ENCODE measurements at places on chromosomes 5 and 9. TPM values are rescaled to one million over a fixed set of nuclear protein-coding genes. Genes with fewer than 3 reads are reported as not detected.

DNA sequence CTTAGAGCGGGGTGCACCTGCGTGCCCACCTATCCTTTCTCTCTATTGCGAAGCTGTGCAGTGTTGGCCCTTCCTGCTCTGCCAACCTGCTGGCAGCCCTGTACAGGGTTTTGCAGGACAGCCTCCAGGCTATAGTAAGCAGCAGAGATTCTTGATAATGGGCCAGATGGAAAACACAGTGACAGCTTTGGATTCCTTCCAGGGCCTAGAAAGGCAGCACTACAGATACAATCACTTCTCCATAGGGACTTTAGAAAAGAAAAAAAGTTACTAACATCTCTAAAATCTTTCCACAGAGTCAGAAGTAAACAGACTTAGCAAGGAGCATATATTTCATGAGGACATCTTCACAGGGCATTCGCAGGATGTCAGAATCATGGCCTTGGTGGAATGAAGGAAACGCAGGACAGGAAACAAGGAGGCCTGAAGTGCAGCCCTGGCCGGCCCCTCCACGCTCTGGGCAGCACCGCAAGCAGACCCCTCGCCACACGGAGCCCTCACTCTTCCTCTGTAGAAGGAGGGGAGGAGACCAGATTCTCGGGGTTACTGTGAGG lies 172.1 kb upstream of the GAS1 start:
- peak; percentile 59 for DNase-seq

DNA sequence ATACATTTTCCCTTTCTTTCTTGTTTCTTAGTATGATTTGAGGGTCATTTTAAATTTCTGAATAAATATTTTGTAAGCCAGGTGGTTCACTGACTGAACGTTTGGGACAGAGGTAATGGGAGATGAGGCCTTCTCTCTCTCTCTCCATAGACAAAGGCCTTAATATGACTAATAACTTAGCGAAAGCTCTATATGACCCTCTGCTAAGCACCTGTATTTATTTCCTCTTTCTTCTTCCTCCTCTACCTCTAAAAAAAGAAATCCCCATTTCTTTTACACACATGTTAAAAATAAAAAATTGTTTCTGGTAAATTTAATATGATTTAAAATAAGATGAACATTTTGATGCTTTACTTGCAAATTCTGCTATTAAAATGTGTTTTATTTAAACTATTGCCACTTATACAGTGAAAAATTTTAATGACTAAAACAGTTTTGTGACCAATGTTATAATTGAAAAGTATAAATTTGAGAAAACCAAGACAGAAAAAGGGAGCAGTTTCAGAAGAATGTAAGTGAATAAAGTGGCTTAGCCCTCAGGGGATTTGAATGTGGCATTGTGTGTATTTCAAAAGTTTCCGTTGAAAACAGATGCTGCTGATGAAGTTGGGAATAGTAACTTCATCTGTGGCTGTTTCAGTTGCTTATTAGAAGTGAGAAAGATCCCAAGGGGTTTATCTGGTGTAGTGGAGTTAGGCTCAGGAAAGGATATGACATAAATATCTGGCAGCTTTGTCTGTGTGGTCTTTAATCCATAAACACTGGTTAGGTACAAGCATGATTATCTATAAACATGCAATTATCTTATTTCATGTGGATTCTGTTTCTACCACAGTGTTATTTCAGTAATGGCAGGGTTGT lies 128.6 kb upstream of the GRHPR start:
- DNase-seq, result no peak

DNA sequence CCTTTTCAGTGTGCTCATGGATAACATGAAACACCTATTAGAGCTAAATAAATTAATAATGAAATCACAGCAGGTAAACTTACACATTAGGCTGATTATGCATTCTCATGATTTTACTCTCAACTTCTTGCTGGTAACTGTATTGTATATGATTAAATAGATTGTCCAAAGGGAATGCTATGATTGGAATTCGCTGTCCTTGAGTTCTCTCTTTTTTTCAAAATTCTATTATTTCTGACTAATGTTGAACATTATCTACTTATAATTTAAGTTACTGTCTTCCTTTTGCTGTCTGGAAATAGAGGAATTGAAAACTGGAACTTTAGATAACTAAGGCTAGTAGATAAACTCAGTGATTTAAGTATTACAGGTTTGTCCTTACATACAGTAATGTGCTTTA lies 13.1 kb downstream of the CENPH start:
- DNase-seq, result no peak

GRCh38 chr5:123549256-123549904 lies 37.4 kb downstream of the CSNK1G3 start:
- no peak for DNase-seq

GRCh38 chr9:91024841-91025240 lies 223.2 kb downstream of the SYK start:
- DNase-seq, result no peak

DNA sequence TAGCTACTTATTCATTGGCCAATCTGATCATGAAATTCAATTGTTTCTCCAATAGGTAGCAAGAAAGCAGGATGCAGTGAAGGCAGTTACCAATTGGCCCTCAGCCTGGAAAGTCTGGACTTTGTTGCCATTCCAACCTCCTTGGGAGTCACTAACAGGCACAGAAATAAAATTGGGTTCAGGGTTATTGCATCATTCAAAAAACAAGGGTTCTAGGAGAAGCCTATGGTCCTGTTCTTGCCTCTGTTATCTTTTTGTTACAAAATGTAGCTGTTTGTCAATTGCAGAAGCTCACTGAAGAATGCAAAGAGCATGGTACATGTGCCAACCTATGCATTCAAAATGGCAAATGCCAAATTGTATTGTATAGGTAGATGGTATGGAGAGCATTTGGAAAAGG lies 51.0 kb upstream of the CCNG1 start:
- DNase-seq, result no peak

- no peak for DNase-seq
These were observed 173.0 kb upstream of the DAPK1 start for GRCh38 chr9:87324613-87325194.

DNA sequence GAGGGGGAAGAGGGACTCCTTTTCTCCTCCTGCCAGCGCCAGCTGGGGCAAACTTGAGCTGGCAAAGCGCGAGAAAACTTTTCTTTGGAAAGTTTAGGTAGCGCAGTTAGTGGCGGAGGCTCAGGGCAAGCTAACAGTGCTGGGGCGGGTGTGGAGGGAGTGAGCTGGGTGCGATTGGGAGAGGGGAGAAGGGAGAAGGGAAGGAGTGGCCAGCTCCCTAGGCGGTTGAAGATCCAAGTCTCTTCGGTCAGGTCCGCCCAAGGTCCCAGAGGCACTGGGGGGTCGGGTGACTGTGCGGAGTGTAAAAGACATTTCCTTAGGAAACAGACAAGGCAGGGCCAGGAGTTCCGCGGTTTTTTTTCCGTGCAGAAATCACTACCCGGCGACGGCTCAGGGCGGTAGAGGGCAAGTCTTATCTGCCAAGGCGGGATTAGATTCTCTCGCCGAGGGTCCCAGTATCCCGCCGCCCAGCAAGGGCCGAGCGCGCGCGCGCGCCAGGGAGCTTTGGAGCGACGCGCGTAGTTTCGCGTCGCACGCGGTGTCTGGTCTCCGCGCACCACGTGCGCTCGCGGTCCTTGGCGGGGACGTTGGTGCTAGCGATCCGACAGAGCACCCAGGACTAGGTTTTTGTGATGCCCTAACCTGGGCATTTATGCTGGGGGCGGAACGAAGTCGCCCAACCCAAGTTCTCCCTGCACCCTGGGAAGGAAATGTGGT lies 33.6 kb upstream of the NFIB start:
- no peak for DNase-seq

DNA sequence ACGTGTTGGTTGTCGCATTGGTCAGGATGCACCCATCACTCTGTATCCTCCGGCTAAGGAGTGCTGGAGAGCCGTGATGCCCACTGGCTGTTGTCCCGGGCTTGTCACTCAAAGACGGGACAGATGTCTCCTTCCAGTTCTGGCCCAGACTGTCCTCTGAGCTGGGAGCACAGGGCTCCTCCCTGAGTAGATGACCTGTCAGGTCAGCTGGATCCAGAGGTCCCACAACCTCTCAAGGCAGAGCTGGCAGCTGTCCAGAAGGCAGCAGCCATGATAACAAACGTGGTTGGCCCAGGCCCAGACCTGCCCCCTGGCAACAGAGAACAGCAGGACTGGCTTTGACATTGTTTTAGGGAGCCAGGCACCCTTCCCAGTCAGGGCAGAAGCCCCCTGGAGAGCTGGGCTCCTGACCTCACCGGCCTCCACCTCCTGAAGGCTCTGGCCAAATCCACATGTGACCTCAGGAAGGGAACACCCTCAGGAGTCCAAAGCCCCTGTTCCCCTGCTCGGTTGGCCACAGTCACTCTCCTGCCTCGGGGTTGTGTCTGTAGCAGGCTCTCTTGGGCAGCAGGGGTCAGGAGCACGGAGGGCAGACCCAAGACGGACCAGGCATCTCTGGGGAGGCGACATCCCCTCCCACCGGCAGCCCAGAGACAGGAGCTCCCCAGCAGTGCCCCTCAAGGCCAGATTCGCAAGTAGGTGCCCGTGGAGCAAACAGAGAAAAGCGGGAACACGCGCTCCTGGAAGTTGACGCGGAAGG lies 10.3 kb downstream of the TRIM7 start:
- DNase-seq, result no peak

DNA sequence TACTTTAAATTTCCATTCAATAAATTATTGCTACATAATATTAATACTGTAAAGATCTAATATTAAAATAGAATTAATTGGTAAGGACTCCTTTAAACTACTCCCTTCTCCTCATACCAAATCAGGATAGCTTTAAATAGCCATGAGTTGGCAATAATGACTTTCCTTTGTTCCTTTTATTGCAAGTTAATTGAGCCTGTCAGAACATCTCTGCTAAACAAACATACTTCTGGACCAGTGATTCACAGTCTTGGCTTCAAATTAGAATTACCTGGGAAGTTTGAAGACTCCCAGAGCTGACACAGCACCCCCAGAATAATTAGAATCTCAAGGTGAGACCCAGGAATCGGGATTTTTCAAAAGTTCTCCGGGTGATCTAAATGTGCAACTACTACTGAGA lies 18.7 kb downstream of the C5orf58 start:
- DNase-seq, result no peak

- DNase-seq, result no peak
These were observed 198.9 kb downstream of the TSSK1B start for GRCh38 chr5:113235884-113236283.

DNA sequence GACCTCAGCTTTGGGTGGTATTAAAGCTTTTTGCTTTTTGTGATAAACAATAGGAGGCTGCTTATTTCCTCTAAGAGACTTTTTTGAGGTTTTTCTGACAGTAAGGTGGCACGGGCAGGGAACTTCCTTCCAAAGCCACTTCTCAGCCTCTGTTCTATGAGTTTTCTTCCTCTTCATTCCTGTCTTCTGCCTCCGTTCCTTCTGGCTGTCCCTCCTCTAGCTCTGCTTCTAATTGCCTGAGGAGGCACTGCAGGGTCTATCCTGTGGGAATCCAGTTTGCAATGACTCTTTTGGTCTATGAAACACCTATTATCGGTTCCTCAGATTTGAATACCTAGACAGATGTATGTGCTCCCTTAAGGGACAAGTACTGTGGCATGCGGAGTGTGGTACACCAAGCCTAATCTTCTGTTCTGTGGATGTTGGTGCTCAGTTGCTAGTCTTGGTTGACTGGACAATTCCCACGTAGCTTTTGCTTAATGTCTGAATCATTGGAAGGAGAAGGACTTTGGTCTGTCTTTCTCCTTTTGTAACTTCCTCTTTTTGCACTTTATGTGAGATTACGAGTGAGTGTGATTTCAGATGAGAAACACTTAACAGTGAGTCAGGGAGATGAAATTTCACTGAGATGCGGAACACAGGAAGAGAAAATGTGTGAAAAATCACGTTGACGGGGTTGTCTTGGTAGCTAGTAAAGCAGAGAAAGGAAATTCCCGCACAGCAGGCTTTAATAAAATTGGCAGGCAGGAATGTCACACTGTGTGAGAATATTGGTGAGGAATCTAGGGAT lies 305.2 kb downstream of the EFNA5 start:
- no peak for DNase-seq

DNA sequence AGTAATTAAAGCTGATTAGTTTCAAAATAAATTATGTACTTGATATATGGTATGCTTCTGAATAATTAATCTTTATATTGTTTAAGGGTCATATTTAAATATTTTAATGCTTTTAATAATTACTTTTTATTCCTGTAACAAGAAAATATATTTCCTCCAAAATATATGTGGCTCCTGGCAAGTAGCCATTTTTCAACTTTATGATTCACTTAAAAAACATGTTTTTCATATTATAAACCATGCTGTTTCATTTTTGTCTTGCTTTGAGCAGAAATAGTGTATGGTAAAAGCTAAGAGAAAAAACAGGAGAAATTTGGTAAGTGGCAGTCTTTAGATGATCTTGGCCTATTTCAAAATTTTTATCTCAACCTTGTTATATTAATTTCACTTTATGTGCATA lies 14.6 kb downstream of the SPATA9 start:
- DNase-seq, result no peak

DNA sequence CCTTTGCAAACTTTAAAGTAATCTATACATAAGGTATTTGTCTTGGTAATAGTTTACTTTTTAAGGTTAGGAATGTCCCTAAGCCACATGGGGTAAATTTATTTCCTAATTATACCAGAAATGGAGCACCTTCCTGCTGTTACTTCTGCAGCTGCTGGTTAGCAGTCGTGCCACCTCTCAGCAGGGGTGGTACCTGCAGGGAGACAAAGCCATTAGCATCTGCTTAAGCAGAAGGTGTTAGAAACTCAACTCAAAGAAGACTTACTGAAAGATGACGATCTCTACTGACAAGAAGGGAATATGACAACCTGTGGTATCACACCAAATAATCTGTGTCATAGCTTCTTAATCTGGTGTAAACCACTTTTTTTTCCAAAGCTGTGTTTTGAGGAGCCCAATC lies 173.7 kb downstream of the BRINP1 start:
- no peak for DNase-seq

DNA sequence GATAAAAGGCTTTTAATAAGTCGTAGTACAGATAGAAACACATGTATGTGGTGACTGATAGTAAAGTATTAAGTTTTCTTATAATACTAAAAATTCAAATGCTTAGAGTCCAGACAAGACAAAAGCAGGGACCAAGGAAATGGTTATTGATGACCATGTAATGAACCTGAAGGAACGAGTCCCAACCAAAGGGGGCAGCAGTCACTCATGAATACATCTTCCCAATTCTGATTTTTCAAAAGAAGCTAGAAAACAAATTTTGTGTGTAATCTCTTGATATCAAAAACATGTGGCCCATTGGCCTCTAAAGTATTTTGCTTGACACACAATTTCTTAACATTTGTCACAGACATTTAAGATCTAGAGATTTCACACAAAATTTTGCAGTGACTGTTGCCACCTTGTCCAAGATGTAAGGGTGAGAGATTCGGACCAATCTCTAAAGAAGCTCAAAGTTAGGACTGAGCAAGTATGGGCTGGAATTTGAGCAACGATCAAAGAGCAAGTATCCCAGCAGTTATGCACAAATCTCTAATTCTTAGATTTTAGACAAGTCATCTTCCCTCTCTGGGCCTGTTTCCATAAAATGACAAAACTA lies 66.8 kb downstream of the ARL15 start:
- no peak for DNase-seq

RHOBTB3 gene
- total RNA-seq, result 45.1 TPM

IL5 gene
- total RNA-seq, result not detected

PARP8 gene
- total RNA-seq, result 5.2 TPM

MARCHF6 gene
- total RNA-seq, result 67.4 TPM

PCDHGA7 gene
- 0.33 TPM for total RNA-seq

SNX2 gene
- 25.9 TPM for total RNA-seq

MARCHF11 gene
- not detected for total RNA-seq

C6 gene
- 487 TPM for total RNA-seq

ANKRD34B gene
- not detected for total RNA-seq

CHSY3 gene
- total RNA-seq, result 0.83 TPM

HIGD2A gene
- total RNA-seq, result 49.2 TPM

DDX4 gene
- not detected for total RNA-seq

SLC34A3 gene
- total RNA-seq, result not detected

SPATA31C1 gene
- total RNA-seq, result not detected

PIP5KL1 gene
- 0.40 TPM for total RNA-seq
